ENCODE measurements at places on chromosomes 13 and 19. TPM values are rescaled to one million over a fixed set of nuclear protein-coding genes. Genes with fewer than 3 reads are reported as not detected.

The CEACAM5 gene
- 0.22 TPM for total RNA-seq

The CLEC4M gene
- not detected for total RNA-seq

The NPAS1 gene
- total RNA-seq = 4.6 TPM

The PTBP1 gene
- 676 TPM for total RNA-seq

The USPL1 gene
- 19.7 TPM for total RNA-seq

The DNAJC15 gene
- 10.8 TPM for total RNA-seq

The PGLYRP1 gene
- total RNA-seq = not detected

The RDH8 gene
- not detected for total RNA-seq

The SGCG gene
- total RNA-seq = 0.15 TPM

The CASP14 gene
- total RNA-seq = not detected

The ZC3H4 gene
- total RNA-seq = 45.1 TPM

The DCT gene
- 0.12 TPM for total RNA-seq

The ENOX1 gene
- 4.5 TPM for total RNA-seq

The TUBA3C gene
- total RNA-seq = not detected

The PDX1 gene
- total RNA-seq = 1.7 TPM

The ZNF66 gene
- total RNA-seq = not detected

The MOB3A gene
- total RNA-seq = 32.1 TPM

The TNFSF13B gene
- 1.3 TPM for total RNA-seq
